Anterior cingulate cortex (tissue), 58 donors: ENCODE measurements at places on chromosomes 16 and 17.

DNA sequence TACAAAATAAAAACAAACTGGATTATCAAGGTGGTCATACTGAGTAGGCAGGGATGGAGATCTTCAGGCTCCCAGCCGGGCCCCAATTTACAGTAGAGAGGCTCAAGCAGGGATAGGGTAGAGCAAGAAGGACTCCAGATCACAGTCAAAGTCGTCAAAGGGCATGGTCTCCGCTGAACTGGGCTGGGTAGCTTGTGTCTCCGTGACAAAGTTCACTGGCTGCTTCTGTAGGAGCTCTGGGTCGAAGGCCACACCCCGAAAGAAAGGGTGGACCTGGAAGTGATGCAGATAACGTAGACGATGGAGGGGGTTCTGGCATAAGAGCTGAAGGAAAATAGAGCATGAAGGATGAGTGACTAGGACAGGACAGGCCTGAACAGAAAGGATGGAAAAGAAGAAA is 3.6 kb downstream of the RSKR start:
- no peak for DNase-seq

GRCh38 chr16:11372073-11372828 is 27.0 kb downstream of the RMI2 start:
- no peak for DNase-seq

DNA sequence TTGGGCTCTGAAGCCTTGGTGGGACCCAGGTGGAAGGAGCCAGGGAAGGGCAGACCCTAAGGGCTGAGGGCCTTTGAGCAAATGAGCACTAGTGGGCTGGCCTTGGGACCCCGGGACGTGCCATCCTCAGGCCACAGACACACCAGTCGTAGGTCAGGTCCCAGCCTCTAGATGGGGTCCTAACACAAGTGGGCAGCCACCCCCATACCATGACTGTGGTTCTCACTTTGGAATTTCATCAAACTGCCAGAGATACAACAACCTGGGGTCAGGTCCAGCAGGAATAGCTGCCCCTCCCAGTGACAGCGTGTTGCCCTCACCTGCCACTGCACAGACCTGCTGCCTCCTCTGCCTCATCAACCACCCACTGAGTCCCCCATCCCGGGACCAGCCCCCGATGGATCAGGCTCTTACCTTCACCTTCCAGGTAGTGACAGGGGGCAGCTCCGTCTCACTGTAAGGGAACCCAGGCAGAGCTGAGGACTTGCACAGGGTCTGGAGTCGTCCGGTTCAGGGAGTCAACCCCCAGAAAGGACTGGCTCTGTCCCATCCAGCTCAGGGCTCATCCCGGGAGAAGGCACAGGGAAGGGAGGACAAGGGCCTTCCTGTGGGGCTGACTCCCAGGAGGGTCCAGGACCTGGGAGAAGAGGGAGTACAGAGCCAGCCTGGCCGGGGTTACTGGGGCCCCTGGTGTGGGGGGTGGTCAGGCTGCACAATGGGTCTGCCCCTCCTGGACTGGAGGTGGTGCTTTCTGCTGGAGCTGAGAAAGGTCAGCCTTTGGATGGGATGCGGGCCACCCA is 40.0 kb downstream of the LGALS9 start:
- no peak for DNase-seq

- DNase-seq = no peak
Observed at GRCh38 chr16:80161799-80162739, 378.7 kb upstream of the DYNLRB2 start.

- DNase-seq = no peak
Observed at GRCh38 chr17:34151102-34151501, 104.0 kb upstream of the CCL2 start.

DNA sequence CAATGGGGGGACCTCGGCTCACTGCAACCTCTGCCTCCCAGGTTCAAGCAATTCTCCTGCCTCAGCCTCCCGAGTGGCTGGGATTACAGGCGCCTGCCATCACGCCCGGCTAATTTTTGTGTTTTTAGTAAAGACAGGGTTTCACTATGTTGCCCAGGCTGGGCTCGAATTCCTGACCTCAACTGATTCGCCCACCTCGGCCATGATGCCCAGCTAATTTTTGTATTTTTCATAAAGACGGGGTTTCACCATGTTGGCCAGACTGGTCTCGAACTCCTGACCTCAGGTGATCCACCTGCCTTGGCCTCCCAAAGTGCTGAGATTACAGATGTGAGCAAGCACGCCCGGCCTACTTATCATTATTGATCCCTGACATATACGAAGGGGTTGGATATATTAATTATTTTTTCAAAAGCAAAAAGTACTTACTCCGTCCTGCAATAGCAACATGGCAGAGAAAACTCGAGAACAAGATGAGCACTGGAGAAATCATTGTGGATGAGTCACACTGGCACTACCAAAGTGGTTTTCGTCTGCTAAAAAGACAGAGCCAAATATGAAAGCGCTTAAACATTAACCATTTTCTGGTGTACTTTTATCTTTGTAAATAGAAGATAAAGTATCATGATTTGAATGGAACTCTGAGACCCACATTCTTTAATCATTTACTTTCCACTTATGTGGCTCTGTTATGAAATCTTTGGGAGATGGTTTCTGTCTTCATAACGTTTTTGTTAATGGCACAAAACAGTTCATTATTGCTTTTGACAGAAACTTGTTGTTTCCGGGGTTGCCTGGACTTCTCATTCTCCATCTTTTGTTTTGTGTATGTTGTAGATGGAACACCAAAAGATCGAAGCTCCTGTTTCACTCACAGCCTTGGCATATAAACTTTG is at the start of gene APOH:
Gene APOH, minus strand, starts transcription at position 529 of the 896 bp plus-strand sequence. Its CDS starts 36 bp downstream, at position 493.
- DNase-seq = no peak

DNA sequence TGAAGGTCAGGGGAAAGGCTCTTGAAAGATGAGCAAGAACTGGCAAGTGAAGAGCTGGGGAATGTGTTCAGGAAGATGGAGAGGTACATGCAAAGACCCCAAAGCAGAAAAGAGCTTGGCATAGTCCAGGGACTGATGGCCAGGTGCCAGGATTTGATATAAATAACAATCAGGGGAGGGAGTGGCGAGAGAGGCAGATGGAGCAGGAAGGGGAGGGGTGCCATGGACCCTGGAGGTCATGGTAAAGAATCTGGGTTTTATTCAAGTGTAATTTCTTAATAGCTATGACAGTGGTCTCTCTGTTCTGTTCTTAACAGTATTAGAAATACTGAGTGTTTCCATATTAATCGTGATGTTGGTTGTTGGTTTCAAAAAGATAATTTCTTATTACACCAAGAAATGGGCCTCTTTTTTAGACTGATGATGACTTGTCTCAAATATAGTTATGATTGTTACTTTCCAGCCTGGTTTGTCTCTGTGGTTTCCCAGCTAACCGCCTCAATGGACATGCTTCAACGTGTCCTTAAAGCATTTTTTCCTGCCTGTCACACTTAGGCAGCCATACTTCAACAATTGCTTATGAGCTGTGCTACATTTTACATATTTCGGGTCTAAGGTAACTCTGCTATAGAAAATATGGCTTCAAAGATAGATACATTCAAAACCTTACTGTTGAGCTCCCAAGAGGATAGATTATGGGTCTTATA is 49.4 kb downstream of the MYH10 start:
- DNase-seq = no peak

- DNase-seq = no peak
Observed at GRCh38 chr17:37512442-37513068, 22.9 kb downstream of the DUSP14 start.

- no peak for DNase-seq
Observed at GRCh38 chr17:16106161-16106891, 106.7 kb downstream of the TTC19 start.

DNA sequence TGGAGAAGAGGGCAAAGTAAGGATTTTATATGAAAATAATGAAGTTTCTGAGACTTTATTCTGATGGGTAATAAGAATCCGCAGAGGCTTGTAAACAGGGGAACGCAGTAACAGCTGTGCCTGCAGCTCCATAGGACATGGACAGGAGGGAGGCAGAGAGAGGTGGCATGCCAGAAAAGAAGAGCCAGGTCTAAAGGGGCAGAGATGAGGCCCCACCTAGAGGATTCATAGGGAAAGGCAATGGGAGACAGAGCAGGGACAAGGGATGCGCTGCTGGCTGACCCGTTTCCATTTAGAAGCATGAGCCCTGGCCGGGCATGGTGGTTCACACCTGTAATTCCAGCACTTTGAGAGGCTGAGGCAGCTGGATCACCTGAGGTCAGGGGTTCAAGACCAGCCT is 340.3 kb upstream of the CDH5 start:
- no peak for DNase-seq

DNA sequence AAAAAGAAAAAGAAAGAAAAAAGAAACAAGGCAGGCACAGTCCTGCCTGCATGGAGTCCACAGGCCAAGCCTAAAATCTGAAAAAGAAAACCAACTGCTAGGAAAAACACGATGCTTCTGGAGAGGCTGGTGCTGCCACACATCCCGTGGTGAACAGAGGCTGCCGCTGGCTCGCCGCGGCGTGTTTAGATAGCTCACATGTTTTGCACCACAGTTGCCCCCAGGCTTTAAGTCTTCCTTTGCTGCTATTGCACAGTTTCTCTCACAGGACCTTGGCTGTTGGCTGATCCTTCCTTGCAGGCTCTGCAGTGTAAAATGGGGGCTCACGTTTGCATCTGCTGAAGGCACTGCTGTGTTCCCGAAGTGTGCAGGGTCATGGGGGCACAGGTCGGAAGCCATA is 8.6 kb downstream of the SLC6A4 start:
- no peak for DNase-seq

- DNase-seq = no peak
Observed at GRCh38 chr17:46826116-46826515, 7.6 kb upstream of the WNT3 start.

GRCh38 chr17:78892520-78892919 is 10.5 kb downstream of the CEP295NL start:
- DNase-seq = no peak

- no peak for DNase-seq
Observed at GRCh38 chr17:40031706-40032105, 16.5 kb downstream of the CSF3 start.

- DNase-seq = peak; percentile 77
Observed at GRCh38 chr17:77451245-77451893, 310.6 kb downstream of the SEC14L1 start.

- no peak for DNase-seq
Observed at GRCh38 chr17:66649818-66650543, 184.9 kb upstream of the CACNG5 start.

GRCh38 chr16:59478838-59479237 is 744.7 kb upstream of the GOT2 start:
- no peak for DNase-seq

DNA sequence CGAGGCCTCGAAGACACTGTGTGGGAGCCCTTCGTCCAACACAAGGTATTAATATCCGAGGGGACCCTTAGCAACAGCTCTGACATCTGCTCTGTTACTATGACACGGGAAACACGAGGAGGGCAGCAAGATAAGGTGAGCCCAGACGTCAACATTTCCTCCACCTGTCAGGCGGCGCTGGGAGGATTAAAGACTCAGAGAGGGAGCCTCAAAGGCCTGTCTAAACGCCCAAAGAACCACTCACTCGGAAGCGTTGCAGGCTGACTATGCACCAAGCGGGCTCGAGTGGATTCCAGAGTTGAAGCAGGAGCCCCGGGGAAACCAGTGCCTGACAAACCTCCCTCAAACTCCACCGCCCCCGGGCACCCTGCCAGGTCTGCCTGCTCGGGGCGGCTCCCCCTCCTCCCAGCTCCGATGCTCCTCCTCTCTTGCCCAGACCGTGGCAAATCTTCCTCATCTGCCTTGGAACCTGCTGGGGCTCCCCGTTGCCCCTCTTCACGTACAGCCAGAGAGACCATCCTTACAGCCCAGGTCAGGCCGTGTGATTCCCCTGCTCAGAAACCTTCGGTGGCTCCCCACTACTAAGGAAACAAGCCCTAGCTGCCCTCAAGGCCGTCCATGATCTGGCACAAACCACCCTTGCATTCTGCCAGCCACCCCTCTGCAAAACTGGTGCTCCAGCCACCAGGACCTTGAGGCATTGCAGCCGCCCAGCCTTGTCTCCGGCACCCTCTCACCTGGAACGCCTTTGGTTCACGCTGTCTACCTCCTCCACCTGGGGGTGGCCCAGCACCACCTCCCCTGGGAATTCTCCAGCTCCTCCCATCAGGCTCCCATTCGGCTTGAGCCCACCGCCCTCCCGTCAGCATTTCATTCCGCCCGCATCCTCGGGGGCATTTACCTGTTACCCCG is 16.2 kb downstream of the RPH3AL start:
- DNase-seq = no peak

DNA sequence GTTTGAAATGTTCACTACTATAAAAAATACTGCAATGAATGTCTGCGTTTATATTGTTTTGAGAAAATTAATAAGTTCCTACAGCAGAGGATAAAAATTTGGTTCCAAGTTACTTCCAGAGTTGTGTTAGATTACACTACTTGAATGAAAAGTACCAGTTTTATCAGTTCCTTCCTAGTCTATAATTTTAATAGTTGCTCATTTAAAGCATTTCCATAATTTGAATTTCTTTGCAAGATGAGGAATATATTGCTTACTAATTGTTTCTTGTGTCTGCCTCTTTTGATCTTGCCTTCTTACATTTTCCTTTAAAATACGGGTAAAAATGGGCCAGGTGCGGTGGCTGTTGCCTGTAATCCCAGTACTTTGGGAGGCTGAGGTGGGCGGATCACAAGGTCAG is 4.0 kb downstream of the EMC6 start:
- no peak for DNase-seq

DNA sequence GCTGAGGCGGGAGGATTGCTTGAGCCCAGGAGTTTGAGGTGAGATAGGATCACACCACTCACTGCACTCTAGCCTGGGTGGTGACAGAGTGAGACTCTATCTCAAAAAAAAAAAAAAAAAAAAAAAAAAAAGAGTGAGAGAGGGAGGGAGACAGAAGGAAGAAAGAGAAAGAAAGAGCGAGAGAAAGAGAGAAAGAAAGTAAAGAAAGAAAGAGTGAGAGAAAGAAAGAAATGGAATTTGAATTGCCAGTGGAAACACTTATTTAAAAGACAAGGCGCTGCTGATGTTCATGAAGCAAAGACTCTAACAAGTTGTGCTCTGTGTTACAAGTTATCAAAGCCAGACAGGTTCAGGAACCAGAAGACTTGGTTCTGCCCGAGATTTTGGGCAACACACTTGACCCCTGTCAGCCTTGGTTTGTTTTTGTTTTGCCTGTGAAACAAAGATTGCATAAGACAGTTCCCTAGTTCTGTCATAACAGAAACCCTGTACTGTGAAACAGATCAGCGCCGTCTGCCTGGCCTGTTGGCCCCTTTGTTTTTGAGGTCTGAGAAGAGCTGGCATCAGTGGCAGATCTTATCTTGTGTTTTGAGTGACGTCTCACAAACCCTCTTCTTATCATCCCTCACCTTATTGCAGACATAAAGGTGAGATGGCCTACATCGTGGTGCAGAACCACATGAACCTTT is 55.4 kb upstream of the ENDOV start:
- DNase-seq = no peak

GRCh38 chr16:57023541-57024249 is 34.3 kb downstream of the NLRC5 start:
- no peak for DNase-seq

GRCh38 chr17:83050651-83051395 is 28.6 kb upstream of the METRNL start:
- no peak for DNase-seq
